ENCODE measurements at places on chromosomes 1 and 21. TPM values are rescaled to one million over a fixed set of nuclear protein-coding genes. Genes with fewer than 3 reads are reported as not detected.

DNA sequence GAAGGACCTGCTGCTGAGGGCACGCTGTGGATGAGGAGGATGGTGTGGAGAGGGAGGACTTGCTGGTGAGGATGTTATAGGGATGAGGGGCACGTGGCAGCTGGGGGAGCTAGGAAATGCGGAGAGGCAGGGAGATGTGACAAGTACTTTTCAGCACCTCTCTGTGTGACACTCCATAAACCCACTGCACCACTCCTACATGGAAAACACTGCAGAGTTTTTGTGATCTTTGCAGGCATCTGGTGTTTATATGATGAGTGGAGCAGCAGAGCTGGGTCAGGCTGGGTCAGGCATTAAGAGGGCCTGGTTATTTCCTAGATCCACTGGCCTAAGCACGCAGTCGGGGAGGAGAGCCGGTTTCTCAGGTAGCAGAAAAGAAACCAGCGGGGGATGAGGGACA, 167.3 kb upstream of the COA6 start:
- no peak for DNase-seq

DNA sequence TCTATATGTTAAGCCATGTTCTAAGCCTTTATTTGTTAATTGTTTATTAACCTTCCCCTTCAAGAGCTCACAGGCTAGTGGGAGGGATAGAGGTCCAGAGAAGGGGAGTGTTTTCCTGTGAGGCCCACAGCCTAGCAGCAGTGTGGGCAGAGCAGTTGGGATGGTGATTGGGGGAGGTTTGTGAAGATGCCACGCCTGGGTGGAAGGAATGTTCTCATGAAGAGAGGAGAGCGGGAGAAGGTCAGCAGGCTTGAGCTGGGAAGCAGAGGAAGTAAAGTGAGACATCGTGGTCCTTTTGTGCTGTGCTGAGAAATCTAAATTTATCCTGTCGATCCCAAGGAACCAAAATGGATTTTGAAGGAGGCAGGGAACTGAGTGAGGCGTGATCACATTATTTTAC, 42.6 kb downstream of the TRAPPC10 start:
- no peak for DNase-seq

DNA sequence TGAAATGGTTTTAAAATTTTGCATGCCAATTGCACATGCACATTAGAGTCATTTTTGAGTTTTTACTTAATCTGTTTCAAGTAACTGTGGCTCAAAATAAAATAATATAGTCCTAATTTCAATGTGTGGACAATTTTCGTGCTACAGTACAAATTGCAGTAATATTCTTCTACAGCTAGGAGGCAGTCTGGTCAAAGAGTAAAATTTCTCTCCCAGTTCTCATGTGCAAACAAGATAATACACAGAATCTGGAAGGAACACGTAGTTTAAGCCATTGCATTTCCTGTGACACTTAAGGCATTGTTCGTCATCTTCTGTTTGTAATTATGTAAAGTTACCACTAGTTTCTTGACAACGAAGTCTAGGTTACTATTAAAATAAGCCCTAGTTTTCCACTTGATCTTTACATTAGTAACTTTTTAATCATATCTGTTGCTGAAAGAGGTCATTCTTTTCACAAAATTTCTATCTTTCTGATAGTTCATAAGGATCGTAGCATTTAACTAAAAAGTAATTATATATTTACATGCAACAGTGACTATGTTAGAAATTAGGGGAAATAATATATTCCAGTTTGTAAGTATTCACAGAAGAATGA, 28.9 kb downstream of the ODR4 start:
- DNase-seq, result no peak

- no peak for DNase-seq
Measured at GRCh38 chr1:17207966-17208418, 3.1 kb downstream of the PADI1 start.

DNA sequence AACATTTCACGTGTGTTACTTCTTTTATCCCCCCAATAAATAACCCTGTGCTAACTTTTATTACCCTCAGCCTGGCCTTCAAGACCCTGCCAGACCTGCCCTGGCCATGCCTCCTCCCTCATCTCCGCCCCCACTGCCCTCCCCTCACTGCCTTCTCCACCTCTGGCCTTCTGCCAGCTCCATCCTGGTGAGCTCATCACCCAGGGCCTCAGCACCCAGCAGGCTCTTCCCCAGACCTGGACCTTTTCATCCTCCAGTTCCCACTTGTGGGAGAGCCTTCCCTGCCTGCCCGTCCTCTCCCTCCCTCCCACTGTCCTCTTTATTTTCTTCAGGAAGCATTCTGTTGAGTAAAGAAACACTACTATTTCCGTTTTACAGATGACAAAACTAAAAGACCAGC, 72.0 kb downstream of the SLC66A1 start:
- peak; percentile 82 for DNase-seq

- DNase-seq, result no peak
Measured at GRCh38 chr1:202160377-202160940, at the start of gene PTPN7. TSS of gene PTPN7 (minus strand) at chr1:202160602. CDS start at chr1:202159402, 1,200 bp downstream.

- DNase-seq, result no peak
Measured at GRCh38 chr1:200836213-200836612, 36.6 kb upstream of the GPR25 start.

DNA sequence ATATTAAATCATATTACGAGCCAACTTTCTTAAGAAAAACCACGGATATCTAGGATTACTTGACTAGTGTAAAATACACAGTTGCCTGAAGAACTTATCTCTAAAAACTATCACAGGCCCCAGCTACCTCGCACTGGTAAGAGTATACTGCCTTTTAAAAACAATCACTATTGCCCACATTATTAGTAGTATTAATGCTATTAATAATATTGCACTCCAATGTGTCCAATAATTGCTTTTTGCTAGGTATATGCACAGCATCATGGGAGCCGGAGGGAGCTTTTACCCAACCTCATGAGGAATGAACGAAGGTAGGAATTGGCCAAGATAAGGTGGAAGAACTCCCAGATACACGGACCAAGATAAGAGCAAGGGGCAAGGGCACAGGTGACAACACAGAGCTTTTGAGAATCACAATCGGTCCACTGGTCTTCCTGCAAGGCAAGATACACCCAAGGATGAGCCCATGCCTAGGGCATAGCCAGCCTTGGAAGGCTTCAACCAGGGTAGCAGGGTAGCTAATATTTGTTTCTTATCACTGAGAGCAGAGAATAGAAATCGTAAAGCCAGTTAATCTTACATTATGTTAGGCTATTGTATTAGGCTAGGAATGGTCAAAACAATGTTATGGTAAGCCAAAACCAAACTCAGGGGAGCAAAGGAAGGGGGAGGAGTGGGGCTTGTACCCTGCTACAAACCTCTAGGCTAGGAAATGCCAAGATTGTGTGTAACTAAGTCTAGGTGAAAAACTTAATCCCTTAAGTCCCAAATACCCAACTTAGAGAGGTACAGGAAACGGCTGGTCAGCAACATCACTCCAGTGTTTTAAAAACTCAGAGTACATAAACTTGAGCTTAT, 9.4 kb downstream of the GLUL start:
- no peak for DNase-seq

GRCh38 chr1:212607913-212608391, 609 bp upstream of the ATF3 start:
- DNase-seq, result no peak

GRCh38 chr1:227270554-227270953, 47.7 kb downstream of the CDC42BPA start:
- no peak for DNase-seq

DNA sequence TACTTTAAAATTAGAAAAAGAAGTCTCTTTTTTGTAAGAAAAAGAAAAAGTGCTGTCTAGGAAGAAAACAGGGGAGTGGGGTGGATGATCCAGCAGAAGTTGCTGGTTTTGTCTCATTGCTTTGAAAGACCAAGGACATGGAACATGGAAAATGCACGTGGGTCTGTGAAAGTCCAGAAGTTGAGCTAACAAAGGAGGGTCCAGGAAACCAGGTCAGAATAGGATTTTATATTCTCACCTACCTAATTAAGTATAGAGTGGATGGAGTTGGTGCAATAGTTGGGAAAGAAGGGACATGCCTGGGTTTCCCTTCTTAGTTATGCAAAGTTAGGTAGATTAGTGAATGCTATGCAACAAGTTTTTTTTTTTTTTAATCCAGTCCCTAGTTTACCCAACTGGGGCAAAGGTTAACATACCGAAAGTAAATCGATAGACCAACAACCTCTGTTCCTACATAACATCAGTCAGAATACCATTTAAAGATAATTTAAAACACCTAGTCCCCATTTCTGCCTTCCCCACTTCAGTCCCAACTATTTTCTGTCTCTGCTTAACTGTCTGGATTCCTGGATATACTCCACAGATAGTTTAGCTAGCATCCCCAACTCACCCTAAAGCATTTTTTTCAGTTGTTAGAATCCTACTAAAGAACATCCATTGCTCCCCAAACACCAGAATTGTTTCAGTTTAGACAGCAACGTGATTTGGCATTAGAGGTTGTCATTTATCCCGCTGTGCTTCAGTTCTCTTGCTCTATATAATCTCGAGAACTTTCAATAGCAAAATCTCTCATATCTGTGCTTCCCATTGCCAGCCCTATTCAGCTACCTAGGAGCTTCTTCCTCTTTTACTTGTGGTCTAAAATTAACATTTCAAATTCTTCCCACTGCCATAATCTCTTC, 105.7 kb upstream of the PLPPR5 start:
- no peak for DNase-seq

GRCh38 chr1:145545055-145545454, 62.7 kb upstream of the GPR89A start:
- DNase-seq, result no peak

GRCh38 chr1:47840393-47841190, 156.6 kb downstream of the TRABD2B start:
- DNase-seq, result no peak

DNA sequence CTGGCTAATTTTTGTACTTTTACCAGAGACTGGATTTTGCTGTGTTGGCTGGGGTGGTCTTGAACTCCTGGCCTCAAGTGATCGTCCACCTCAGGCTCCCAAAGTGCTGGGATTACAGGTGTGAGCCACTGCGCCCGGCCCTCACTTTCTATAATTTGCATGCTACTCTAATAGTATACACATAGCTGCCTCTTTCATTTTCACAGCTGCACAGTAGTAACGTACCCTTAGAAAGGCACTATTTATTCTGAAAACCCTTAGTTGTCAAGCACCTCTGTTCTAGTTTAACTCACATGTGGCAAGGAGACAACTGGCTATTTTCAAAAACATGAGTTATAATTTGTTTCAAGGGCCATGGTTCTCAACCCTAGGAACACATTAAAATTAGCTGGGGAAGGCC, 17.2 kb downstream of the TPM3 start:
- no peak for DNase-seq

DNA sequence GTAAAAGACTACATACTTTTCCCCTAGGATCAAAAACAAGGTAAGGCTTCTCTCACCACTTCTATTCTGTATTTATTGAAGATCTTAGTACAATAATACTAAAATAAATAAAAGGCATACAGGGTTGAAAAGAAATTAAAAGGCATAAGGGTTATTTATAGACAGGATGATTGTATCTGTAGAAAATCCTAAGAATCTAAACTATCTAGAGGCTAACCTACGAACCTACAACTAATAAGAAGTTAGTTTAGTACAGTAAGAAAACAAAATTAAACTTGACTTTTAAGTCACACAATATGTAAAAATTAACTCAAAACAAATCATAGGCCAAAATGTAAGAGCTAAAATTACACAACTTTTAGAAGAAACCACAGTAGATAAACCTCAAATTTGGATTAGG, 50.4 kb upstream of the ADAM30 start:
- DNase-seq, result no peak

DNA sequence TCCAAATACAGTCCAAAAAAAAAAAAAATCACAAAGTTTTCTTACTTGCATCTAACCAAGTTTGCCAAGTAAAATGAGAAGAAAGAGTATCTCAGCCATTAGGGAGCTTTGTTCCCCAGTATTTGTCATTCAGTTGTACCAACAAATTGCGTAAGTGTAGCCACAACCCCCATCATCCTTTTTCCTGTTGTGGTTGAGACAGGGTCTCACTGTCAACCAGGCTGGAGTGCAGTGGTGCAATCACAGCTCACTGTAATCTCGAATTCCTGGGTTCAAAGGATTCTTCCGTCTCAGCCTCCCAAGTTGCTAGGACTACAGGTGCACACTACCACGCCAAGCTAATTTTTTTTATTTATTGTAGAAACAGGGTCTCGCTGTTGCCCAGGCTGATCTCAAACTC, 9.5 kb downstream of the STX6 start:
- no peak for DNase-seq

- DNase-seq, result peak; percentile 80
Measured at GRCh38 chr1:156656806-156657740, 15.2 kb downstream of the BCAN start.

NOS1AP gene
- total RNA-seq, result 1.9 TPM

AIDA gene
- 76.5 TPM for total RNA-seq

LINGO4 gene
- total RNA-seq, result not detected

UMODL1 gene
- not detected for total RNA-seq

CYP4Z1 gene
- total RNA-seq, result 0.41 TPM

DISP1 gene
- total RNA-seq, result 17.4 TPM

LRRC38 gene
- total RNA-seq, result not detected

KIF14 gene
- 0.15 TPM for total RNA-seq

FCRL1 gene
- total RNA-seq, result not detected

AZIN2 gene
- total RNA-seq, result 12.3 TPM

PCAT6 gene
- total RNA-seq, result not detected
